ENCODE measurements at places on chromosomes 5 and 9.

- DNase-seq = no peak
These were observed 8.3 kb upstream of the TEX48 start for GRCh38 chr9:114690308-114690707.

DNA sequence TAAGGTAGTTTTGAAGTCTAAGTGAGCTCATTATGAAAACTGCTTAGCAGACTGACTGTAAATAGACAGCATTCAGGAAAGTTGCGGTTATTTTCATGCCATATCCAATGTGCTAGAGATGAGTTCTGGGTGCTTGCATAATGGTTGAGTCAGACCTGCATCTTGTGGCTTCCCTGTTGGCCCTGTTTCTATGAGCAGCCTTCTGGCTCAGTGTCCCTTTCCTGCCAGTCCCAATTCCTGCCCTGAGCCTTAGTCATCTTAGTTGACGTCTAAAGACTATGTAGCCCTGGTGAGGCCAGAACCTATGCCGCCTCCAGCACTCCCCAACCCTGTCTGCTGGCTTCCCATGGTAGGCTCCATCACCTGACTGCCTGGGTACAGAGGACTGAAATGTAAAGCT lies 76.3 kb upstream of the TNFSF8 start:
- peak; percentile 91 for DNase-seq

DNA sequence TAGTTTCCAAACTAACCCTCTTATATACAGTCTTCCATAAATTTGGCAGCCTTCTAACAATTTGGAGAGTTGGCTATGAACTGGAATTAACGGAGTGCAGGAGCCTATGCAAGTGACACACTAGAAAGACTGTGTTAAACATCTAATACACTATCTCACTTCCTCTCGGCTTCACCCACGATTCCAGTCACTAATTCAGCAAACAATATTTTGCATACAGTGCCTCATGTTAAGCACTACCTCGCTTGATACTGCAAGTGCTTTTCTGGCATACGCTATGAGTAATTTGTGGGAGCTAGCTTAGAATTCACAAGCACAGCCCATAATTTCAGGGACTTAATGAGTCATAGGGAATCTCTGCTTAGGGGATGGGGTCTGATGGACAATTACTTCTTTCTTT lies 102.5 kb downstream of the ST8SIA4 start:
- DNase-seq = no peak

DNA sequence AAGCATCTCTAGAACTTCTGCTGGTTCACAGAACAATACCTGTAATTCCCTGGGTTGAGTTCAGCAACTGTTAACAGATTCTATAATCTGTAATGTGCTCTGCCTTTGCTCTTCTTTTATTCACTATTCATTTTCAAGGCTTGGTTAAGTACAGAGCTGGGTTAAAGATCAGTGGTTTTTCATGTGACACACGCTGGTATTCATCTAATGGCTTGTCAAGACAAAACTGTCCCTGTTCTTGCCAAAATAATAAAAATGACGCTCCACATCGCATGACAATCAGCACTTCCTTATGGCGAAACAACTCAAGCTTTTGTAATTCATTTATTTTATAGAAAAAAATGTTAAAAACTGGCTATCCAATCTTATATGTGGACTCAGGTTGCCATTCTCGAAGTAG lies 137.9 kb downstream of the BNC2 start:
- DNase-seq = no peak

DNA sequence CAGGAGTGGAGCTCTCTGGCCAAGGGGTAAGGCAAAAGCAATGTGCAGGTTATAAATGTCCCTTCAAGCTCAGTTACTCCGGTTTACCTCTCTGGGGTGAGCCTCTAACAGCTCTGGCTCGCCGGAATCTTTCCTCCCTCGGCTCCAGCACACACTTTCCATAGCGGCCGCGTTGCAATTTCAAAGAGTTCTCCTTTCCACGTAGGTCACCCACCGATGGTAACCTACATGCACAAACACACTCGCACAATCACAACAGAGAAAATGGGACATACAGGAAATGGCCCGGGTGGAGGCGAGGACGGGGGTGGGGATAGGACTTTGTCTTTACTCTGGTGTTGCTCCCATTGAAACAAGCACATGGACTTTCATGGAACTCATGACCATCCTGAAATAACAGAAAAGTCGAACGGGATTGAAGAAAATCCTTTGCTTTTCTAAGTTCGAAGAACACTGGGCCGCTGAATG lies 1.2 kb downstream of the LHFPL2 start:
- DNase-seq = peak; percentile 23

GRCh38 chr9:77834898-77835488 lies 186.9 kb upstream of the GNA14 start:
- no peak for DNase-seq

- DNase-seq = no peak
These were observed 21.3 kb downstream of the HTR4 start for GRCh38 chr5:148633067-148633377.

DNA sequence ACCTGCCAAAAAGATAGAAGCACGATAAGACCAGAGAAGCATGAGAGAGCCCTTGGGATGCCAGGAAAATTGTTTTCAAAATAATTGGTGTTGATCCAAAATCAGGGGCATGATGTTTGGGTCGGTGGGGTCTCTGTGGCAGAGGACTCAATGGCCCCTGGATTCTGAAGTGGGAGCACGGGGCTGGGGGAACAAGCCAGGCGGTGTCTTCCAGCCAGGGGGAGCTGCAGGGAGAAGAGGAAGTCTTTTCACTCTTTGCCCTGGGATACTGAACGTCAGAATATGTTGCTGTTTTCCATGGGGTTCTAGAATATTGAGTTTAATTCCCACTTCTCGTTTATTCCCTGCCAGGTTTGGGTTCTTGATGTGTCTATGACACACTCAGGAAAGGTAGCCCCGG lies 20.4 kb downstream of the TSPAN17 start:
- no peak for DNase-seq

DNA sequence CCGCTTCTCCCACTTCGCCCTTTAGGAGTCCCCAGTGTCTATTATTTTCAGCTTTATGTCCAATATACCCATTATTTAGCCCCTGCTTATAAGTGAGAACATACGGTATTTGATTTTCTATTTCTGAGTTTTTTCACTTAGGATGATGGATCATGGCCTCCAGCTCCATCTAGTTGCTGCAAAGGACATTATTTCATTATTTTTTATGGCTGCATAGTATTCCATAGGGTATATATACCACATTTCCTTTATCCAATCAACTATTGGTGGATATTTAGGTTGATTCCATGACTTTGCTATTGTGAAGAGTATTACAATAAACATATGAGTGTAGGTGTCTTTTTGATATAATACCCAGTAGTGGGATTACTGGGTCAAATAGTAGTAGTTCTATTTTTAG lies 162.9 kb downstream of the FER start:
- no peak for DNase-seq

DNA sequence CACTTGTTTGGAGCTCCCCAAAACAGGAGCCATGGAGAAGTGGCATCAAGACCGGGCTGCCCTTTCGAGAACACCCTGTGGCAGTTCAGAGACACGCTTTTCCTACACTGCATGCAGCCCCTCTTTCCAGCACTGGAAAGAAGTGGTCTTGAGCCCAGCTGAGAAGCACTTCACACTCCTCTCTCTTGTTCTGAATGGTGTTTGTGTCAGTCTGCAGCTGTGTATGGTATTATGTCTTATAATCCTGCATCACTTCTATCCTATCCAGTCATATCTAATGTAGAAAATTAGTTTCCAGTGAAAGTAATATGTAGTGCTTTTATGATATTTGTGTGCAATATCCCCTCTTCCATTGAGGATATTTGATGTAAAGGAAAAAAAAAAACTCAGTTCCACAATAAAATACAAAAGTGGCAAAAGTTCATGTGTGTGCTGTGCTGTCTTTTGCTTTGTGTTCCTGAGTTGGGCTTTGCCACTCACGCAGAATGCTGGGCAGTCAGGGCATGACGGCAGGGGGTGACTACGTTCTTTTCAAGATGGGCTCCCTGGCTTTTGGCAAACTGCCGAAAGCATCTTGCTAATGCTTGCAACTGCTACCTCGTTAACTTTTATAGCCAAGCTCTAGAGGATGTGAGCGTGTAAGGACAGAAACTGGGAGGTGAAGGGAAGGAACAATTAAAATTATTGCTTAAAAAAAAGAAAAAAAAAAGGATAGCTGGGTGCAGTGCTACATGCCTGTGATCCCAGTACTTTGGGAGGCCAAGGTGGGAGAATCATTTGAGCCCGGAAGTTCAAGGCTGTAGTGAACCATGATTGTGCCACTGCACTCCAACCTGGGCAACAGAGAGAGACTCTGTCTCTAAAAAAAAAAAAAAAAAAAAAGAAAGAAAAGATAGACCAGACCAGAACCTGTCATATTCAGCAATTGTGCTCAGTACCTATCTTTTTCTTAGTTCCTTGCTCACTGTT lies 102.2 kb downstream of the MAP1B start:
- no peak for DNase-seq

DNA sequence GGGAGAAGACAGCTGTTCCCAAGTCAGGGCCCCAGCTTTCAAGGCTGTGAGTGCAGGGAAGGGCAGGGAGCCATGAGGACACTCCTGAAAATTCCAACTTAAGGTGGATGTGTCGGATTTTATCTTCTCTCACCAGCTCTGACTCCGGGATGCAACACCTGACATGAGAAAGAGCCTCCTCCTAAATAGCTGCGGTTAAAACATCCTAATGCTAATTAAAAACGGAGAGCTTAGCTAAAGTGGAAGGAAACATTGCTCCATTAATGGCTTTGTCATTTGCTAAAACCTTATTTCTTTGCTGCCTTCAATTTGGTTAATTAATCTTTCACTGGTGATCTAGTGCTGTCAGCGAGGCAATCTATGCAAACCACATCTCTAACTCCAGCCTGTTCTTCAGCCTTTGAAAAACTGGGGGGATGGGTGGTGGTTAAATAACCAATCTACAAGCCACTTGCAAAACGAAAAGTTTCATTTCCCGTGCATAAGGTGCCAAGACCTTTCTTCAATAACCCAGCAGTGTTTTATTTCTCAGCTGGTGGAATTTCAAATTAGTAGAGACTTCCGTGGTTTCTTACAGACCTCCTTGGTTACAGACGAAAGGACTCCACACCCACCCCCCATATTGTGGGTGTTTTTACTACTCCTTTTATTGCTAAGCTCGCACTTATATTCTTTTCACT lies 379.6 kb downstream of the MLLT3 start:
- no peak for DNase-seq

DNA sequence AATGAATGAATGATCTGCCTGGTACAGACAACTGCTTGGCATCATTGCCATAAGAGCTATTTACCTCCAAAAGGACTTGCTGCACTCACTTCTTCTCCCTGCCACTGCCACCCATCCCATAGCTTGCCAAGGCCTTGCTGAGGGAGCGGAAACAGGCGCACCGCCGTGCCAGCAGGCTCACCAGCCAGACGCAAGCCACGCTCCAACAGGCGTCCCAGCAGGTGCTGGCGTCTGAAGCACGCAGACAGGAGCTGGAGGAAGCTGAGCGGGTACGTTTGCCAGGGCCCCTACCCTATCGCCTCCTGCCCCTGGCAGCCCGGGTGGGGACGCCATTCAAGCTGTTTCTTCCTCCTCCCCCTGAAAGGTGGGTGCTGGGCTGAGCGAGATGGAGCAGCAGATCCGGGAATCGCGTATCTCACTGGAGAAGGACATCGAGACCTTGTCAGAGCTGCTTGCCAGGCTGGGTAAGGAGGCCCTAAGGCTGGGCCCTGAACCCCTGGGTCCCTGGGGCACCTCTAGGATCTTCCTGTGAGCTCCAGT lies 8.9 kb upstream of the AIF1L start:
- no peak for DNase-seq

GRCh38 chr5:155954701-155955445 lies 372.1 kb upstream of the SGCD start:
- DNase-seq = no peak

DNA sequence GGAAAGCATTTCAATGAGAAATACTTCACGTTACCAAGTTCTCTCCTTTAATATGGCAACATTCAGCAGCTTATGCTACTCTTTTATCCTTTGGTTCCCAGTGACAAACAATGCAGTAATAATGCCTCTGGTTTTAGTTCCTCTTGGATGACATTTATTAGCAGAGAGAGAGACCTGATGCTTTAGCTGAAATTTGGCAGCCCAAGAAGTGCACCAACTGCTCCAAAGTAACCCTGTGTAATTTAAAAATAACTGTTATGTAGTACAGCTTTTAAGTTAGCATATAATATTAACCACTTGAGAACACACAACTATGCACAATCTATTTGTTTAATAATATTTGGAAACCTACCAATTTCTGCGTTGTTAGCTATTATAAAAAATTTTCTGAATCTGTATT lies 21.8 kb downstream of the PANK3 start:
- no peak for DNase-seq

DNA sequence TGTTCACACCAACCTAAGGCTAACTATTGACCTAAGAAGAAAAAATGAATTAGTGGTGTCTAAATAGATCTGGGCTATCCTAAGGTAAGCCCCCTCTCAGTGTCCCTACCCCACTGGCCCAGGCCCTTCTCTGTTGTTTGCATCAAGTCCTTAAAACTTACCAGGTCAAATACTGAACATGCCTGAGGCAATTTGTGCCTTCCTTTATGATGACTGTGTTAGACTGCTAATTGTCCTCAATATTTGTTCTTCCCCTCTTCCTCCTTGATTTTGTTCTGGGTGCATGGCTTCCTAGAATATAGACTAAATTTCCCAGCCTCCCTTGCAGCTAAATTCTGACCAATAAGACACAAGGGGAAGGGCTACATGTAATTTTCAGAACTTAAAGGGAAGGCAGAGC lies 199.9 kb downstream of the ADAMTS12 start:
- DNase-seq = no peak

DNA sequence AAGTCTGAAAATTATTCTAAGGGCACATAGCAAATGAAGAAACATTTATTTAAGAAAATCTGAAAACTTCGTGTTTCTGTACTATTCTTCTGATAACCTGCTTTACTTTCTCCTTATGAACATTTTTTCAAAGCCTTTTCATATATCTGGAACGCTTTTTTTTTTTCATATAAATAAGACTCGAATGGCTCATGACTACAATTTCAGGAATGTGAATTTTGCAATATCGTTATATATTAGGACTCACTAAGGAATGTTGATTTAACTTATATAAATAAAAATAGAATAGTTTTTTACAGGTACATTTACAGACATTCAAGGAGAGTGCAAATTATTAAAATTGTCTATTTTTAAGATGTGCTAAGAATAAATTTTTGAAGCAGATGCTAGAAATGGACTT lies 42.9 kb downstream of the GPBP1 start:
- DNase-seq = no peak

DNA sequence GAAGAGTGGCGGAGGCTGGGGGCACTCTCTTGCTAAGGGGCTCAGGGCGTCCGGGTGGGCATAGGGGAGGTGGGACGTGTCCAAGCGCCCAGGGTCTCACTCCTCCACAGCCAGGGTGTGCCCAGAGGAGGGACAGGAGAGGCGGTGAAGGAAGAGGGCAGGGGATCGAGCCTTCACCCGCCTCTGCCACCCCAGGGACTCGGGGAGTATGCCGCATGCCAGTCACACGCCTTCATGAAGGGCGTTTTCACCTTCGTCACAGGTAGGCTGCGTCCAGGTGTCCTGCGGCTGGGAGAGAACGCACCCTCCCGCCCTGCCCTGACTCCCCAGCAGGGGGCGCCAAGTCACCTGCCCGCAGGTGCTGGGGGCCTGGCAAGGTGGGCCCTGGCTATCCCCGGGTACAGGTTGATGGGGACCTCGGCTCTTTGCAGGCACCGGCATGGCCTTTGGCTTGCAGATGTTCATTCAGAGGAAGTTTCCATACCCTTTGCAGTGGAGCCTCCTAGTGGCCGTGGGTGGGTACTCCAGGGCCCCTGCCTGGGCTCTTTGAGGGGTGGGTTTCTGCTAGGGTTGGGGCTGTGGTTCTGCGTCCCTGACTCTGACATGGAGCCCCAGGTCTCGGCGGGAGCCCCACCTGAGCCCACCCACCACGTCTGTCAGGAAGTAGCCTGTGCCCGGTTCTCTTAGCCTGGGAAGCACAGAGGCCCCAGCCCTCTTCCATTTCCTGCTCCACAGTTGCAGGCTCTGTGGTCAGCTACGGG lies 552 bp downstream of the TMEM141 start:
- DNase-seq = no peak
